ENCODE measurements at places on chromosomes 12 and 14.

GRCh38 chr14:81682701-81683100, 149.0 kb upstream of the SEL1L start:
- DNase-seq, result no peak

DNA sequence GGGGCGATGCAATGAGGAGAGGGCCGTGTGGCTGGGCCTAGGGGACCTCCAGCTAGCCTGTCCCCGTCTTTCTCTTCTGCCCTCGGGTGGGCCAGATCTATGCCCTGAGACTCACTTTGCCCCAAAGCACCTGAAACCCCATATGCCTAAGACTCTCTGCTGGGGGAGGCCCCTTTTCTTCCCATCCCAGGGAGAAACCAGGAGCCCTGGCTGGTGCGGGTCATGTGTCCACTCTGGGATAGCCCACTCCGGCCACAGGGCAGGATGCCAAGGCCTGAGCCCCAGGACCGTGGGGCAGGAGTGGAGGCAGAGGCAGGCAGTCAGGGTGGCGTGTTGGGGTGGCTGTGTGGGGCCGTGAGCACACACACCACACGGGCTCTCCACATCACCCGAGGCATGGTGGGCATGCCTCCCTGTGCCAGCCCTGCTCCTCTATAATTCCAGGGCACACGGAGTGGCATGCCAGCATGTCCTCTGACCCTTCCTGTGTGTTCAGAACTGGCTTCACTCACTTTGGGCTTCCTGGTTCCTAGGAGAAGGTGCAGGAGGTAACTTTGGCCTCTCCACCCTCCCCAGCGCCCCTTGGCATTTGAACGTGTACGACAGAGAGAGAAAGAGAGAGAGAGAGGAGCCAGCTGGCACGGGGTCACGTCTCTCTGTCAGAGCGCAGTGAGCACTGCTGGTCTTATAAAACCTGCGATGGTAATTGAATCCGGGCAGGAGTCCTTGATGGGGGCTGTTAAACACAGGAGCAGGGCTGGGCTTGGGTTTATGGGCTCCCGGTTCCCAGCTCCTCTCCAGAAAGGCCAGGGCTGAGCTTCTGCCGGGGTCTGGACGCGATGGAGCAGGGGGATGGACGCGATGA, 144.2 kb downstream of the KIF26A start:
- DNase-seq, result no peak

DNA sequence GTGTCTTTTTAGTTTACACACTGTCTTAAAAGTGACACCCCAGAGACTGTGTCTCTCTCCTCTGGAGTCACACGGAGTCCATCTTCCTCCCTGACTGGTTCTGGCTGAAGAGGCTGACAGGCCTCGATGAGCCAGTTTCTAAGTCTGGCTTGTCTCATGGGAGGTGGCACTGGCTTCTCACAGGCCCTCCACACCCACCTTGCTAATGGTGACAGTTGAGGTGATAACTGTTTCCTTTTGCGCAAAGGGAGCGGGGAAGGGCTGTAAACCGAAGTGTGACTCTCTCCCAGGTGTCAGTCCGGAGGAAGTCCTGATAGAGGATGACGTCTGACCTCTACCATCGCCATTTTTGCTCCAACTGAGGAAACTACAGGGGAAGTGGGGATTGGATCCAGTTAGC, 30.2 kb downstream of the KCTD10 start:
- no peak for DNase-seq

DNA sequence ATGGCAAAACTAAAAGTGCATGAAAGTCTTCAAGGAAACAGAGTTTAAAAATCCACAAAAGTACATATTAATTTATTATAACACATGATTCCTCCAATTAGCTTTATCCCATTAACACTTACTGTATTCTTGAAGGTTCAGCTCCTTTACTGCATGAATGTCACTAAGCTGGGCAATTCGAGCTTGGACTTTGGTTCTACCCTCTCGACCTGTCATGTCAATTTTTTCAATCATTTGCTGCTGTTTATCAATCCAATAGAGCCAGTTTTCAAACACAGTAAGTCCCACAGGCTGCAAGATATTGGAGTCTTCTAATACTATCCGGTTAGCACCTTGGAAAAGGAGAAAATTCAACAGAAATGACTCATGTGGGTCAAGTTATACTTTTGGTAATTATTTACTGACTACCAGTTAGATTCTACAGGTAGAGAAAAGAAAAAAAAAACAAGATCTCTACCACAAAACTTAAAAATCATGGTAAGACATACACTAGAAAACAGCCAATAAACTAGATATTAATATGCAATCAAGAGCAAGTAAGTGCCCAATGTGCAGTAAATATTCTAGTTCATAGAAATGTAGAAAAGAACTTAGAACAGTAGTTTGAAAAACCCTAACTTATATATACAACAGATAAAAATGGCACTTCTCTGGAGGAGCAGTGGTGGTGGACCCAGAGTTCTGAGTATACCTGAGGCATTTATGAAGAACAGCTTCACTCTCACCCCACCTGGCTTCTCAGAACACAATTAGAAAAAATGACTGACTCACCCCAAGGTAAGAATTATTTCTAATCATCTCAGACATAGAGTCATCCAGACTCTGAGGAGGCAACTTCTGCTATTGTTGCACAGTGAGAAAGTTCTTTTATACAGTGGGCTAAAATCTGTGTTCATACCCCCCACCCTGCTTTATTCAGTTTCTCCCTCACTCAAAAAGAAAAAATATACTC, 67.7 kb downstream of the BCL2L14 start:
- DNase-seq, result no peak

- DNase-seq, result no peak
Measured at GRCh38 chr12:132788375-132789098, 26.9 kb upstream of the ANKLE2 start.

- no peak for DNase-seq
Measured at GRCh38 chr12:13472690-13473089, 276.2 kb downstream of the EMP1 start.

GRCh38 chr12:13205809-13206559, 9.5 kb downstream of the EMP1 start:
- no peak for DNase-seq

- no peak for DNase-seq
Measured at GRCh38 chr12:22670762-22671161, 45.8 kb downstream of the ETNK1 start.

GRCh38 chr12:9719790-9720189, 13.1 kb downstream of the CLECL1 start:
- DNase-seq, result no peak

GRCh38 chr12:105611340-105611739, 280.8 kb downstream of the C12orf75 start:
- no peak for DNase-seq

DNA sequence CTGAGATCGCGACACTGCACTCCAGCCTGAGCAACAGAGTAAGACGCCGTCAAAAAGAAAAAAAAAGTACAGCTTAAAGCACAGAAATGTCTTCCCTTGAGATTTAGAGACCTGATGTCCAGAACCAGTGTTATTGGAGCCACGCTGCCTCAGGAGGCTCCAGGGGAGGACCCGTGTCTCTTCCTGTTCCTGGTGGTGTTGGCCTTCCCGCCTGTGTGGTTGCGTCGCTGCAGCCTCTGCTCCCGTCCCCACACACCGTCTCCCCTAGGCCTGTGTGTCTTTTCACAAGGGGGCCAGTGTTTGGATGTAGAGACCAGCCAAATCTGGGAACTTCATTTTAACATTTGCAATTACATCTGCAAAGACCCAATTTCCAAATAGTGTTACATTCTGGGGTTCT, 8.6 kb upstream of the FBRSL1 start:
- no peak for DNase-seq

DNA sequence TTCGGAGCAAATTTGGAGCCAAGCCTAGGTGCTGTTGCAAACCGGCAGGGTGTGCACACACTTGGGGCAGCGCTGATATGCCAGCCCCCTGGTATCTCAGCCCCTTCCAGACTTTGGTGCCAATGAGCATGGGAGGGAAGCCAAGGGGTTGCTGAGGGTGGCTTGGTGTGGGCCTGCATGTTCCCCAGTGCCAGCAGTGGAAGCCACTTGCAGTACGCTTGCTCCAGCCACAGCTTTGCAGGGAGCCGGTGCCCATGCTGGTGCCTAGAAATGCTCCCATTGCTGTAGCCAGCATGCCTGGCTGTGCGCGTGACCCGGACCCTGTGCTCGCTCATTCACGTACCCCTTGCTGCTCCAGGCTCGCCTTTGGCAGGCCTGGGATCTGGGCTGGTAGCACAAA, 67.1 kb upstream of the DNM1L start:
- no peak for DNase-seq

DNA sequence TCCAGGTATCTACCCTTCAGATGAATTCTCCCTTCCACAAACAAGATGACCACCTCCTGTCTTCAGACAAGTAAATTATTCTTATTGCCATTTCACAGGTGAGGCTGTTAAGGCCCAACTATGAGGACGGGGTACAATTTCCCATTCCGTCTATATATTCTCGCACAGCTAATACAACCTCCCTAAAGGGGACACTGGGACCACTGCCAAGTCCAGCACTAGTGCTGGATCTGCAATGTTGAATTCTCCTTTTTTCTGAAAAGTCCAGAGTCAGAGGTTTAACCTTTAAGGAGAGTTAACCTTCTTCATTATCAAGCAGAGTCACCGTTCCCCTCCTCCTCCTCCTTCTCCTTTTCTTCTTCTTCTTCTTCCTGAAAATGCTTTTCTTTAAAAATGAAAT, 130.4 kb upstream of the PARP11 start:
- no peak for DNase-seq

DNA sequence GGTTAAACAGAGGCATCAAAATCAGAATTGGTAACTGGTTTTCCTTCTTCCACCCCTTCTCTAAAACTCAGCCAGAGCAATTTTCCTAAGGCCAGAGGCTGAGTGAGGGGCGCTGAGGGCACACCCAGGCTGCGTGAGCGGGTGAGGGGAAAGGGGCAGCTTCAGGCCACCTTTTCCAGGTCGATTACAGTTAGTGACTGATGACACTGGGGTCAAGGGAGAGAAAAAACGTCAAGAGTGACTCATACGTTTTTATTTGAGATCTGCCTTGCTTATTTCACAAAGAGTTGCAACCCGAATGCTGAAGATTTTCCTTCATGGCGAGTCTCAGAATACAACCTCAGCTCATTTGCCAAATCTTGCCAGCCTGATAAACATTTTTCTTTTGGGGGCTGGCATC, 46.7 kb upstream of the EVL start:
- no peak for DNase-seq

DNA sequence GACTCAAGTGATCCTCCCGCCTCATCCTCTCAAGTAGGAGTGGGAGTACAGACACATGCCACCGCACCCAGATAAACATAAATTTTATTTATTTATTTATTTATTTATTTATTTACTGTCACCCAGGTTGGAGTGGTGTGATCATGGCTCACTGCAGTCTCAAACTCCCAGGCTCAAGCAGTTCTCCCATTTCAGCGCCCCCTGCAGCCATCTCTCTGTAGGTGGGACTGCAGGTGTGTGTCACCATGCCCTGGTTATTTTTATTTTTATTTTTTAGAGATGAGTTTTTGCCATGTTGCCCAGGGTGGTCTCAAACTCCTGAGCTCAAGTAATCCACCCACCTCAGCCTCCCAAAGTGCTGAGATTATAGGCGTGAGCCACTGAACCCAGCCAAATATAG, 33.2 kb upstream of the KIF21A start:
- DNase-seq, result no peak

GRCh38 chr14:61531465-61532122, 163.7 kb upstream of the HIF1A start:
- DNase-seq, result no peak

DNA sequence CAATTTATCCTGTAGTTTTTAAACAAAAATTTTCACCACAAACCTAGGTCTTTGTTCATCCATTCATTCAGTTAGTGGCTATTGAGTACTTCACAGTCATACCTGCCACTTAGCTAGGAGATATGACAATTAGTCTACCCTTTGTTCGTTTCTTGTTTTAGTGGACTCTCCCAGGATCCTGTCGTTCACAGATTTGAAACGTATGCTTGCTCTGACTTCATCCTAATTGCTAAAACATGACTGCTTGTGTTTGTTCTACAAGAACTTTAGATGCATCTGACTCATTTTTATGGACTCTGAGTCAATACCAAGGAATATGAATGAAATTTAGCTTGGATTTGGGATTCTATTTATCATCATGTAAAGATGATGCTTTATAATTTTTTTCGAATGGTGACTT, 69.5 kb downstream of the TBC1D30 start:
- no peak for DNase-seq

DNA sequence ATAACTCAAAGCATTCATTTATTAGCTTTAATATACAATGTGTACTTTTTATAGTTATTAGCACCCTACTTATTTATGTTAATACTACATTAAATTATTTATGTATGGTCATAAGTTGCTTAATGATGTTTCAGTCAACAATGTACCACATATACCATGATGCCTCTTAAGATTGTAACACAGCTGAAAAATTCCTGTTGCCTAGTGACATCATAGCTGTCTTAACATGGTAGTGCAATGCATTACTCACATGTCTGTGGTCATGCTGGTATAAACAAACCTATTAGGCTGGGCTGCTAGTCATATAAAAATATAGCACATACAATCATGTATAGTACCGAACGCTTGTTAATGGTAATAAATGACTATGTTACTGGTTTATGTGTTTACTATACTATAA, 120.4 kb downstream of the ANO6 start:
- DNase-seq, result no peak

- no peak for DNase-seq
Measured at GRCh38 chr14:51684760-51685159, 33.0 kb downstream of the FRMD6 start.

GRCh38 chr14:69695322-69696203, 71.4 kb upstream of the SRSF5 start:
- no peak for DNase-seq

DNA sequence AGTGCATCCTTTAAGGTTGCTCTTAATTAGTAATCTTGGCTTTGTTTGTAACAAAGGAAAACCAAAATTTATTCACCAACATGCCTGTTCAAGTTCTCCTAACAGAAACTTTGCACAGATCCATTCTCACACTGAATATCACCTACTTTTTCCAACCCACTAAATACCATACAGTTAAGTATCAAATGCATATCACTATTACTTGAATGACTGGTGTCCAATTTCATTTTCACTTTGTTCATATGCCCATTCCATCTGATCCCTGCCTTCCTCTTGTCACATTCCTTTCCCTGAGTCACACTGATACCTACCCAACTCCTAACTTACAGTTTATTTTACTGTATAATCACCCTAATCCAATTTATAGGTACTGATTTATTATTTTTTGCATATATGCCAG, 286.4 kb downstream of the NELL2 start:
- no peak for DNase-seq

All from CD4-positive, alpha-beta T cell treated with Interleukin-15 for 4 hours (primary cell).